Activated CD8-positive, alpha-beta memory T cell treated with anti-CD3 and anti-CD28 coated beads for 1 hour (primary cell): ENCODE measurements at places on chromosomes 11 and 22.

- DNase-seq, result no peak
These were observed 125.7 kb downstream of the TRIM29 start for GRCh38 chr11:120012245-120012644.

GRCh38 chr11:134628426-134628825 is 216.4 kb upstream of the B3GAT1 start:
- no peak for DNase-seq

- no peak for DNase-seq
These were observed 41.2 kb upstream of the GLYATL1 start for GRCh38 chr11:58898106-58898505.

DNA sequence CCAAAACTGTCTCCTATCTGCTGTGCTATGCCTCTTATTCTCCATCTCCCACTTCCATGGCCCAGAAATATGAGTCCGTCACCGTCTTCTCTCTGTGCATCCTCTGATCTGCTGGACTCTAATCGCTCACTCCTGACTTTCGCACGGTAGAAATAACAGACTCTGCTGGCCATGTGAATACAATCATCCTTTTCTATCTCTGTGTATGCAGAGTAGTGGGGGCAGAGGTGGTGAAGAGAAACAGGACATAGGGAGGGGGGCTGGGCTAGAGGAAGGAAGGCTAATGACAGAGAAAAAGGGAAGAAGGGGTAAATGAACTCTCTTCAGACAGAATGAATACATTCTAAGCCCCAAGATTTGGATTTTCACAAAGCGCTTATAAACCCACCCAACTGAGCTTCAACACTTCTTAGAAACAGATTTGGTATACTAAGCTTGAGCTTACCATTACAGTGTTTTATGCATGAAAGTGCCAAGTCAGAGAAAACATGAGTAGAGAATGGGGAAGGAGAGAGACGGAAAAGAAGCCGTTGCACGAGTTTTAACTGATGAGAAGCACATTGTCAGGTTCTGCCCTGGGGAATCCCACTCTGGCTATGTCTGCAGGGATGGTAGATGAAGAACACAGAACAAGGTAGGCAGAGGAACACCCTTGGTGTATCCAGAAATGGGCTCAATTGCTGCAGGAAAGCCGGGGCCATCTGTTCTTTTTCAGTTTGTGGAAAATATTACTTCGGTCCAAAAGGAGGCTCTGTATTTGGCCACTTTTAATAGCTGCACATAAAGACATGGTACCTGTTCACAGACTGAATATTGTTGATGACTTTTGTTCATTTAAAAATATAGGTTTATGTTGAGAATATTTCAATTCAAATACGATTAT is 324.7 kb downstream of the ETS1 start:
- no peak for DNase-seq

GRCh38 chr11:69450064-69450856 is 31.2 kb upstream of the LINC01488 start:
- DNase-seq, result no peak

DNA sequence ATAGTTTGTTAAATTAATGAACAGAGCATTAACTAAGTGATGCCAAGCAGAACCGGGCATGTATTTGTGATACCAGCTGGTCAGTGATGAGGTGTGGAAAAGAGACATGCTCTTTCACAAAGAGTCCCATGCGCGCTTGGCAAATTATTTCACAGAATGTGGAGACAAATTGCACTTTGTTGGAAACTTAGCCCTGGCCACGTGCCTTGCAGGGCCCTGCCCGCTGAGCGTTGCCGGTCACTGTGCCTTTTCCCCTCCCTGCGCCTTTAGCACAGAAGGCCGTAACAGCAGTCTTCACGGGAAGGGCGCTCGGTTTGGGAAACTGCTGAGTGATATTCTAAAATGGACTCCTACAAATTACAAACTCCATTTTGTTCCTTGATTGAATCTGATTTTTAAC is 235.9 kb downstream of the TBC1D22A start:
- no peak for DNase-seq

GRCh38 chr11:34181251-34181650 is 75.8 kb downstream of the NAT10 start:
- no peak for DNase-seq

- DNase-seq, result no peak
These were observed 8.2 kb upstream of the F2 start for GRCh38 chr11:46710821-46711269.

DNA sequence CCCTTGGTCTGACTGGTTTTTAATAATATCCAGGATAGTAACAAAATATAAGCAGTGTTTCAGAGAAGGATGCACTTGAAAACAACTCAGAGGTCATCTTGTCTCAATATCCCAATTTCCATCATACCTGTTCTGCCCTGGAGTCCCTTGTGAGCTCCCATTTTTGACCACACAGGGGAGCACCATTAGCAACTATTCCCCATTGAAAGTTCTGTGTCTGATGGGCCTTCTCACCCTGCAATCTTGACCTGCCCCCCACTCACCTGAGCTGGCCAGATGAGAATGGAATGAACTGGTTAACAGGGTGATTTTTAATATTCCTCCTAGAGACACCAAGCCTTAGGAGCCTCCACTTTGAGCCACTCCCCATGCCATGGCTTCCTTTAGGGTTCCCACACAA is 3.8 kb upstream of the CAPN5 start:
- no peak for DNase-seq

- no peak for DNase-seq
These were observed 7.4 kb upstream of the IFITM3 start for GRCh38 chr11:328012-328411.

DNA sequence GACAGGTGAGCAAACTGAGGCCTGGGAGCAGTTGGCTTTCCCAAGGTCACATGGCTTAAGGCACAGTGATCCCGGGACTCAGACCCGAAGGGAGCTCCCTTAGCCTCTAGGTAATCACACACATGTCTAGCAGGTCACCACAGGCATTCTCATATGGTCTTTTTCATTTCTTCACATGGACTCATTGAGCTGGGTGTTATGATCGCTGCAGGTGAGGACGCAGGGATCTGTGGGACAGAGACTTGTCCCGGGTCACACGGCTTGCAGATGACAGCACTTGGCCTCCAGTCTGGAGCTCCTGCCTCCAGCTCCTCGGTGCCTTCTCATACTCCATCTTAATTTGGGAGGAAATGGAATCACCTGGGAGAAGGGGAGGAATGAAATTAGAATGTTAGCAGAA is 23.6 kb upstream of the CACNG2 start:
- no peak for DNase-seq

DNA sequence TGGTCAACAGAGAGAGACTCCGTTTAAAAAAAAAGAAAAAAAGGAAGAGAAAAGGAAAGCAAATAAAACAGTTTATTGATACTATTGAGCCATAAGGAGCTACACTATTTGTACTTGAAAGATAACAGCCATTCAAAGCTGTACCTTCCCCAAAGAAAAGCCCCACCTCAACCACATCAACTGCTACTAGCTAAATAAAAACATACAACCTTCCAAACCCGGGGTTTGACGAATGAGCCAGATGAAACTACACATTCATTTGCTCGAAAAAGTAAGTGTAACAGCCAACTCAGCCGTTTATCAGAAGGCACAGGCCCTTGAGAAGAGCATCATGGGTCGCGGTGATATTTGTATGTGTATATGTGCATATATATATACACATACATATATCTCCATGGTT is 78.4 kb downstream of the SIK3 start:
- DNase-seq, result no peak

GRCh38 chr11:7462706-7463105 is 22.6 kb upstream of the OLFML1 start:
- no peak for DNase-seq

DNA sequence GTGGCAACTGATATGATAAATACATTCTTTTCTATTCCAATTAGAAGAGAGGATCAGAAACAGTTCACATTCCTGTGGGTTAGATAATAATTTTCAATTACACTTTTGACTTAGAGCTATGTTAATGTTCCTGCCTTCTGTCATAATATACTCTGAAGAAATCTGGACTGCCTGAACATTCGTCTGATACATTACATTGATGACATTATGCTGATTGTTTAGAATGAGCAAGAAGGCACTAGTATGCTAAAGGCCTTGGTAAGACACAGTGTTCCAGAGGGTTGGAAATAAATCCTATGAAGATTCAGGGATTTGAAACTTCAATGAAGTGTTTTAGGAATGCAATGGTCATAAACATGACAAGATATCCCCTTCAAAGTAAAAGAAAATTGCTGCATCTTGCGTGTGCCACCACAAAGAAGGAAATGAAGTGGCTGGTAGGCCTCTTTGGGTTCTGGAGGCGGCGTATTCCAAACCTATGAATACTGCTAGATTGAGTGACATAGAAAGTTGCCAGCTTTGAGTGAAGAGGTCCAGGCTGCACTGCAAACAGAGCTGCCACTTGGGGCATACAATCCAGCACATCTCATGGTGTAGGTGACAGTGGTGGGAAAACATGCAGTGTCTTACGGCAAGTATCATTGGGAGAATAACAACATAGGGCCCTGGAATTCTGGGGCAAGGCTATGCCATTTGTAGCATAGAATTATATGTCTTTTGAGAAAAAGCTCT is 21.2 kb upstream of the PDE3B start:
- no peak for DNase-seq

- DNase-seq, result no peak
These were observed 716 bp downstream of the AMOTL1 start for GRCh38 chr11:94768602-94769541.

DNA sequence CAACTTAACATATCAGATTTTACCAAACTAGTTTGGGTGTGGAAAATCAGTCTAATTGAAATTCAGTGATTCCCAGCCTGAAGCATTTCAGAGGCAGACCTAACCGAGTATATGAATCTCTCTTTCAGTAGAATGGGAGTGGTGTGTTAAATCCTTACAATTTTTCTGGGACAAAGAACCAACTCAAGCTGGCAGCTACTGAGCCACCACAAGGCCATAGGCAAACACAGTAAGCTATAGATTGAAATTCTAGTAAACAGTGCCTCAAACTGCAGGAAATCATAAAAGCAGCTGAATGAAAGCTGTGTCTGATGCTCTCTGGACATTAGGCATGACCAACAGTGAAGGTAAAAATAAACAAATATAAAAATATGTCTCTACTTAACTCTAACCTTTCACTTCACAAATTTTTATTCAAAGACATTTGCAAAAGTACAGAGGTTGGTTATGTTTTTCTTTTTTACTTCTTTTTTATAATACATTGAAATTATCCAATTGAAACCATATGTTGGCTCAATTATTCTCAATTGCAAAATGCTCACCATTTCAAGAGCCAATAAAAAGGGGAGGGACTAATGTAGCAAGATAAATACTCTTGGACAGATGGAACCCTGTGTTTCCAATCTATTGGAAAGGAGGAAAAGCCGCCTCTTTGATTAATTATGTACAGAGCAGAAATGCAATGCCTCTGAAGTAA is 35.8 kb upstream of the FIBIN start:
- no peak for DNase-seq

DNA sequence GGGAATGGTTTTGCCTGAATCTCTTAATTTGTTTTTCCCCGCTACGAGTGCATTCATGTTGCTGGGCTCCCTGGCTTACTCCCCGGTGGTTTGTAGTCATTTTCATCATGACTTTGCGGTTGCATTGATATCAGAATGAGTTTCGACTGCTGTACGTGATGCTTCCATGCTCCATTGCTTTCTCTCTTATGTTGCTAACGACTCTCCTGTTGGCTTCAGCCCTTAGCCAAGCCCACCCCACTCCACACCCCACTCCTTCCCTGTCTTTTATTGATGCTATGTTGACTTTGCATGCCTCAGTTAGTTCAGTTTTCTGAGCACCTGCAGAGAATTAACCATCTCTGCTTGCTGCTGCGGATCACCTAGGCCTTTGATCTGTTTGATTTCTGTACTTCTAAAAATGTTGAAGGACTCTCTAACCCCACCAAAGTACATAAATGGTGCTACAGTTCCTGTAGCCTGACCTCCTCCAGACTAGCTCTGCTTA is 65.3 kb downstream of the ARFGAP2 start:
- DNase-seq, result no peak

DNA sequence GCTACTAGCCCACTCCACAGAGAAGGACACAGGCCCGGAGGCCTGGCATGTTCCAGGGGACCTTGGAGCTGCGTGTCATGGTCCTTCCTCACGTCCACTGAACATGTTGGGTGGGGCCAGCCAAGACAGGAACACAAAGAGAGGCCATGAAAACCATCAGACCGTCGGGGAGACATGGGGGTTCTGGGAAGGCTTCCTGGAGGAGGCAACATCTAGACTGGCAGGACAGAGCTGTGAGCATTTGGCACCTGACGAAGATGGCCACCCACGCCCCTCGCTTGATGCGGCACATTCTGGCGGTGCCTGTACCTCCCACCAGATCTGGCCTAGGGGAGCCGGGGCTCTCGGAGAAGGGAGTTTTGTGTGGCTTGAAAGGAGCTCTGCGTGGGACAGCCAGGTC is 24.7 kb upstream of the ARHGAP8 start:
- no peak for DNase-seq

GRCh38 chr11:33652930-33653329 is 47.7 kb downstream of the C11orf91 start:
- no peak for DNase-seq

DNA sequence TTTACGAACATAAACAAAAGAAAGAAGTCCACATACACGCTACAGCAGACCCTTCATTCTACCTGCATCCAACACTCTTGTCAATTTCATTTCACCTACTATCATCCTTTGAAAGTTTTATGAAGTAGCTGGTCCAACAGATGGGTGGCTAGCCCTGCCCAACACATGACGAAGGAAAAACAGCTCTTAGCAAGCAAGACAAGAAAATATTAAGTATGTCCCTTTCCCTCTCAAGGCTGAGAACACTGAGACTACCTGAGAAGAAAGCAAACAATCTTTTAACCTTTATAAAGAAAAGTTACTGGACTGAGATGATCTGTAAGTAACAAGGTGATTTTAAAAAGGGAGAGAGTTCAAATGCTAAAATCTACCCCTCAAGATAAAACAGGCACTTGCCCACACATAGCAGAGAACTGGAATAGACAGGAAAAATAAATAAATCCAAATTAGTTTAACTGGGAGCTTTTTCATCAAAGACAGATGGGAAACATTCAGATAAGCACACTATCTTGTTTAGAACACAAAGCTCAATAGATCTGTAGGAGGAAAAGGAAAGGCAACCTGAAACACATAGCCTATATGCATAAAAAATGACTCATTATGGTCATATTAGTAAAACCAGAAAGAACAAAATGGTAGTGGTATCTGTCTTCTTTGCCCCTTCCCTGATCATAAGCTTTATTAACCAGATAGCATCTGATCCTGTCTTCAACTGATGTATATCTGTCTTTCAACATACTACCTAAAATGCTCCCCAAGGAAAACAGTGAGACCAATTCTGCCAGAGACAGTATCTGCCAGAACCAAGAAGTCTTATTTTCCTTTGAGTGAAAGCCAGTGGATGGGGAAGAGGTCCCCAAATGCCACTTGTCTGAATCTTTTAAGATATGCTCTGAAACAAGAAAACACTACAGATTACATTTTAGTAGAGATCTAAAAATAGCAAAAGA is 104.3 kb downstream of the MRTFA start:
- DNase-seq, result no peak

DNA sequence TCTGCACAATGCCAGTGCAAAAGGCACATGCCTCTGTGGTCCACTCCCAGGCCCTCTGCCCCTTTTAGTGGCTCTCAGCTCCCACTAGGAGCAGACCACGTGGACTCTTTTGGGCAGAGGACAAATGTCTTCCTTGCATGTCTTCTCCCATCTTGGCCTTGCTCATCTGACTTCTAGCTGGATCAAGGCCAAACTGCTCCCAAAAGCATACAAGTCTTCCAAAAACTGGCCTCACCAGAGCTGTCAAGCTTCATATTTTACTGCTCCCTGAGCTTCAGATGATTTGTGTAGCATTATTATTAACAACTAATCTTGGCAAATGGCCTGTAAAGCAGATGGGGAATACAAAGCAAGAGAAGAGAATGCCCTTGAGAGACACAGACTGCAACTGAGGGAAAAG is 6.9 kb downstream of the SMPD1 start:
- DNase-seq, result no peak

GRCh38 chr22:26431261-26431995 is 2.4 kb downstream of the ASPHD2 start:
- no peak for DNase-seq
